Chondrocyte (in vitro differentiated cells): ENCODE measurements at places on chromosomes 3 and 15.
A peak's percentile ranks its signal among the peaks of the same experiment; 100 is the strongest.

DNA sequence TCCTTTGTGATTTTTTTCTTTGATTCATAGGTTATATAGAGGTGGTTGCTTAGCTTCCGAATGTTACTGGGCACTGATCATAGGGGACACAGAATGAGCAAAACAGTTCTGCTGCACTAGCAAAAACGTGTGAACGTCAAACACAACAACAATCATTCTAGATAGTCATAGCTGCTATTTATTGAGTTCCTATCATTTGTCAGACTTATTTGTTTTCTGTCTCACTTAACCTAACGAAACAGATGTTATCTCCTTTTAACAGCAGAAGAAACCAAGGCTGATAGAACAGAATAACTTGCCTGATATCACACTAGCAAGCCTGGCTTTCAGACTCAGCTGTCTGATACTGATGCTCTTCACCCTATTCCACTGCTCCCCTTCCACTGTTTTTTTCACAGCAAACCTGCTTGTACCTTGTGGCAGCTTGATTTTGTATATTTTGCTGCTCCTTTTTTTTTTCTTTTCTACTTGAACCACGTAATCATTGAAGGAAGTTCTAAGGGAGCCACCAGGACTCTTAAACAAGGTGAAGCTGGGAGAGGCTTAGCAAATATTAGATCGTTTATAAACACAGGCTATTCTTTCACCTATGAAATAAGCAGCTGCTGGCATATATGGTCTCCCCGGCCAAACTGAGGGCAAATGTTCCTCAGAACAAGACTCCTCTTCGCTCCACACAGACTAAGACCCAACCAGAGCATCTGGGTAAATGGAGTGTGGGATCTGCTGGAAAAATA is 78.8 kb downstream of the MCF2L2 start:
- no peak overlapping the region for H3K27ac ChIP-seq
- H3K4me3 ChIP-seq: no peak overlapping the region
- H3K4me1 ChIP-seq: no peaks in the 10 kb centered on the region
- peaks cover 9% of the 10 kb centered on the region for H3K36me3 ChIP-seq
- no peak for DNase-seq

DNA sequence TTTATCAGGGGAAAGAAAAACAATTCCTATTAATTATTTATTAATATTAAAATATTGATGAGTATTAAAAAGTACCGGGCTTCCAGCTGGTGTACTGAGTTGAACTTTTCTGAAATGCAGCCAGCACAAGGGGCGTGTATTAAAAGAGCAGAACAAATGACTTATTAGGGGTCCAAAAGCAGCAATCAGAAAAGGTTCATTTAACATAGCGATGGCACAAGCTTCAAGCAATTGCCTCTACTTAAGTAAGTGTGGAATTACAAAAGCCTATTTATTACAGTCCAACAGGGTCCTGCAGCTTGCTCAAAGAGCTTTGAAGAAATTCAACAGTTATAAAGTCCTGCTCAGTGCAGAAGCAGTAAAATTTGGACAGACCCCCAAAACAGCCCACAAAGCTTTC is 285.6 kb downstream of the EPHA3 start:
- no peaks in the 10 kb centered on the region for H3K36me3 ChIP-seq
- no peak overlapping the region for H3K27ac ChIP-seq
- no peak overlapping the region for H3K4me3 ChIP-seq
- DNase-seq: no peak

DNA sequence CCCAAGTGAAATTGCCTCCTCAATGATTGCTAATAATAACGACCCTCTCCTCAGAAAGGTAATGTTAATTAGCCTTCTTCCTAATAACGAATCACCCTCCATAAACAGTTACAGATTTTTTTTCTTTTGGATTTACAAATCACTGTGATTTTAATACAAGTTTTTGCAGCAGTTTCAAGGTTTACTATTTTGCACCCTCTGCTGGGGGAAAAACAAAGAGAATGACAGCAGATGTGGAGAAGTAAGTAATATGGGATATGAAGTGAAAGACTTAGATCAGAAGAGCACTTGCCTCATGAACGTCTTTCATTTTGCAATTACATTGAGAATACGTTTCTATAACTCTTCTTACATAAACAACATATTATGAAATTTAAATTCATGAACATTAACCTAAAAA is 16.1 kb upstream of the CNTN3 start:
- no peak overlapping the region for H3K27ac ChIP-seq
- H3K27me3 ChIP-seq: no peaks in the 10 kb centered on the region
- no peak for DNase-seq

GRCh38 chr3:119292666-119293065 is 1.5 kb upstream of the ARHGAP31 start:
- peaks cover 40% of the 10 kb centered on the region for H3K4me1 ChIP-seq
- H3K27me3 ChIP-seq: no peaks in the 10 kb centered on the region
- H3K27ac ChIP-seq: no peak overlapping the region
- peak; percentile 30 for DNase-seq
- no peak overlapping the region for H3K4me3 ChIP-seq

DNA sequence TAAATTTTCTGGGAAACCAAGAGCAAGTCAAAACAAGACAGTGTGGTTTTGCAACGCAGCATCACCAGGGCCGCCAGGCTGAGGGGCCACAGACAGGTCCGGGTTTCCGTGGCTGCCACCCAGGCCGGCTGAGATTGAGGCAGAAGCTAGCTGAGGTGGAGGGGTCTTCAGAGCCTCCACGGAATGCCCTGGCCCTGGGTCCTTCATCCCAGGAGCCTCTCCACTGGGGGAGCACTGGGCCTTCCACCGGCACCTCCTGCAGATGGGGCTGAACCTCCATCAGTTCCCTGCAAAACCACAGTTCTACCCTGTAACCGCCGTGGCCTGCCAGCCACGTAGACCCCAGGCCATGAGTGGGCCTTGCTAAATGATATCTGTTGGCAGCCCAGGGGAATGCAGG is 152.7 kb downstream of the CHSY1 start:
- H3K4me1 ChIP-seq: no peaks in the 10 kb centered on the region
- no peak overlapping the region for H3K27ac ChIP-seq
- H3K27me3 ChIP-seq: no peaks in the 10 kb centered on the region
- no peak for DNase-seq

DNA sequence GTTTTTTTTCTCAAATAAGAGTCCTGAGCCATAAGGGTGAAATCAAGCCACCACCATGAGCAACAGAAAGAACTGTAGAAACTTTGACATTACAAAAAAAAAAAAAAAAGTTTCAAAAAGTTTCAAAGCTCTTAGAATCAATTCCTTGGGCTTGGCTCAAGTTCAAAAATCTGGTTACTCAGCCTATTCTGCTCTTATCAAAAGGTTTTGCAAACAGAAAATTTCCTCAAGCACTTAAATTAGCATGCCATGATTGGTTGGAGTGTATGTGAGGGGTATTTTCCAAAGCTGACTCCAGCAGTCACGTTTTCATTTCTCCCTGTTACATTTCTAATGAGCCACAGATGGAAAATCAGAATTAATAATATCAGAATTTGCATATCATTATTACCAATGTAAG is 12.1 kb upstream of the PEX5L start:
- no peak overlapping the region for H3K4me3 ChIP-seq
- no peaks in the 10 kb centered on the region for H3K4me1 ChIP-seq
- no peak overlapping the region for H3K27ac ChIP-seq
- no peak for DNase-seq
- H3K36me3 ChIP-seq: no peaks in the 10 kb centered on the region
- H3K27me3 ChIP-seq: peaks cover 13% of the 10 kb centered on the region

DNA sequence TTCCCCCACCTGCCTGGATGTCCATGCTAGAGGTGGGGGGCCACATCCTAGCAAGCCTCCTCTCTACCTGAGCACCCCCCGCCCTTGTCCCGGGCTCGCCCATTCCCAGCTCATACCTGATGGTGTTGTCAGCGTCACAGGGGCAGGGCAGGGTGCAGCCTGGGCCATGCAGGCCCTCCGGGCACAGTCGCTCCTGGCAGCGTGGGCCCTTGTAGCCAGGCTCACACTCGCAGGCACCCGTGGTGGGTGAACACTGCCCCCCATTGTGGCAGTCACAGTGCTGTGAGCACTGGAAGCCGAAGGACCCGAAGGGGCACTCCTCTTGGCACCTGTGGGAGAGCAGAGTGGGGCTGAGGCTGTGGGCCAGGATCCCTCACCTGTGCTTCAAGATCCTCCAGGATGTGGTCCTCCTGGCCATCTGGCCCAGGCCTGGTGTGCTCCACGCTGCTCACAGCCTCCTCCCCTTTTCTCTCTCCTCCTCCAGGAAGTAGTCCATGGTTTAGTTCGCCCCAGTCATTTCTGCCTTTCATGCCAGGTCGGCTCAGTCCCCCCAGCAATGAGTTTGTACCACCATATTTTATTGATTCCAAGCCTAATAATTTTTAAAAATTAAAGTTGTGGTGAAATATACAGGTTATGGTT is 95.6 kb downstream of the RAB11A start:
- H3K4me1 ChIP-seq: no peaks in the 10 kb centered on the region
- no peak for DNase-seq
- H3K27me3 ChIP-seq: peaks cover 72% of the 10 kb centered on the region
- H3K36me3 ChIP-seq: no peaks in the 10 kb centered on the region
- no peak overlapping the region for H3K4me3 ChIP-seq
